ENCODE measurements at places on chromosomes 3 and 15.

DNA sequence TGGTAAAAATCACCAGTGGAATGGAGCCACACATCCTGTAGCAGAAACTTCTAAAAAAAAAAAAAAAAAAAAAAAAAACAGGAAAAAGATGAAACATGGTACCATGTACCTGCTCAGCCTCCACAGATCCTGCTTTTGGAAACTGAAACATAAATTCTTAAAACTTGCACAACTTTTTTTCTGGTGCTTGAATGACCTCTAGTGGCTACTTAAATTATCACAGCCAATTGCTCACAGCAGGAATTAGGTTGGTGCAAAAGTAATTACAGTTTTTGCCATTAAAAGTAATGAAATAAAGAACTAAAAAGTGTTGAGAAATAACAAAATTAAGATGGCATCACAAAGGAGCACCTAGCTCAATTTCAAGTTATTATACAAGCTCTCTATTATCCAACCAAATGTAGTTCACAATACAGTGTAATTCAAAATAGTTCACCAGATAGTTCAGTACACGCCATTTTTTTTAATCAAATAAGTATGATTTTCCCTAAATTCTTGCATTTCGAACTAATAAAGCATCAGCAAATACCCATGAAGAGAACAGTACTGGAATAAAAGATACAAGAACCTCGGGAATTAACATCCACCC, 80.6 kb downstream of the ULK4 start:
- peak; percentile 37 for DNase-seq

DNA sequence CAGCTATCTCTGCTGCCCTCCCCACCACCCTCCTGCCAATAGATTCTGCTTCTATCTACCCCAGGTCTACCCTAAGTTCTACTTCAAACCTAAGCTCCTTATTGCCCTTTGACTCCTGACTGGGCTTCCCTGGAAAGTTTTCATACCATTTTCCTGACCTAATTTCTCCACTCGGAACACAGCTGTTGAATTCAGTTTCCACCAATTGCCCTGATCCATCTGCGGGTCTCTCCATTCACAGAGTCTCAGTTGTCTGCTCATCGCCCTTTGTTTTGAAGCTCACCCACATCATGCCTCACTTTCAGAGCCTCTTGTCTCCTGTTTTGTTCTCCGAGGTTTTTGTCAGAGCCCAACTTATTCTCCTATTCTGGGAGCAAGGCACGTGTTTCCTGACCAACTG, 56.8 kb upstream of the ABI3BP start:
- DNase-seq, result no peak

DNA sequence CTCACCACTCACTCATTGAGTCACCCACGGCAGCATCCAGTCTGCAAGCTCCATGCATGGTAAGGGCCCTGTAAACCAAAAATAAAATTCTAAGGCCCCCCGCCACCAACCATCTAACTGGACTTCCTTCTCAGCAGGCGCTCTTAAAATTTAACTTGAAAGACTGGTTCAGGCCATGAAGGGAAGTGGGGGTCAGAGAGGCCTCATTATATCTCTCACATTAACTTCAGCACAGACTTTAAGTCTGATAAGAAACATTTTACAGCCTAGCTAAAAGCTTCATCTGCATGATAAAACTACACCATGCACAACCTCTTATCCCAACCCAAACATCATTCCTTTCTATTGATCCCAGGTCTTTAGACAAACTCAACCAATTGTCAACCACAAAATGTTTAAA, 38.5 kb downstream of the FBLN2 start:
- no peak for DNase-seq

GRCh38 chr15:40282147-40282868, 556 bp downstream of the ANKRD63 start:
- DNase-seq, result peak; percentile 66

DNA sequence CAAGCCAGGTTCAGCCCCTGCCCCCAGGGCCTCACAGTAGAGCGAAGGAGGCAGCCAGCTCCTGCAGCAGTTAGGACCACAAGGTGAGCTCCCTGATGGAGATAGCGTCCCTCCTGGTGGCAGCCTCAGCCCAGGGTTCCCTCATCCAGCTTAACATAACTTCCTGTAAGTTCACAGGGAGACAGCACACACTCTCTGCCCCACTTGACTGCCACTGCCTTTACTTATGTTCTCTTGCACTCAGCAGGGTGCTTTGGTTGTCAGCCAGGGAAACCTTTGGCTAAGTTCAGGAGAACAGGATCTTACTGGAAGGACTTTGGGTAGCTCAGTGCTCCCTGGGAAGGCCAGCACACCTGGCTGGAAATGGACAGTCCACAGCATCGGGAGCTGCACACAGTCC, 10.9 kb downstream of the KBTBD13 start:
- DNase-seq, result no peak

- no peak for DNase-seq
Observed at GRCh38 chr3:79041621-79042020, 726.2 kb downstream of the ROBO1 start.

- DNase-seq, result peak; percentile 6
Observed at GRCh38 chr3:126103121-126104027, 19.4 kb upstream of the SLC41A3 start.

DNA sequence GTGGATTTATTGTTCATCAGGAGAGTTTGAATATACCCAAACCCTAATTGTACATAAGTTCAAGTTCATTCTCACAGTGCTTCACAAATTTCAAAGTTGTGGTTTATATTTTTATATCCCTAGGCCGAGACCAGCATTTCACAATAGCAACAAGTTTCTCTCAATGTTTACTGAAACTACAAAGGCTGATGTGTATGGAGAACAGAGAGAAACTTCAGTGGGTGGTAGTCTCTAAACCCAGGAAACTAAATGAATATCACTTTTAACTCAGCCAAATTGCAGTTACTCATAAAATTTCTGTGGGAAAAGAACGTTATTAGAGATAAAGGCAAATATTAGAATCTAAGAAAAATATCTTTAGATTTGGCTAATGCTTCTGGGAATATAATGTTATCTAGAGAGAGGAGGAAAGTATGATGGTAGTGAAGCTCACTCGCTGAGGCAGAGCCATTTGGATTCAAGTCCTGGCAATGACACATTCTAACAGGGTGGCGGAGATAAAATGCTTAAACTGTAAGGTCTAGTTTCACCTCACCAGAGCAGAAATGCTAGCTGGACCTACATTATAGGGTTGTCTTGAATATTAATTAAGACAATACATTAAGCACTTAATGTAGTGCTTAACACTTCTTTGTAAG, 514.8 kb downstream of the EPHA3 start:
- DNase-seq, result no peak

GRCh38 chr15:39106950-39107349, 473.9 kb upstream of the THBS1 start:
- no peak for DNase-seq

- DNase-seq, result peak; percentile 98
Observed at GRCh38 chr3:129278439-129278965, at the start of gene HMCES. Gene HMCES (plus strand): TSS chr3:129278870. CDS start chr3:129279733, 863 bp downstream.

GRCh38 chr15:75043509-75044257, 20.3 kb downstream of the PPCDC start:
- DNase-seq, result peak; percentile 96

- no peak for DNase-seq
Observed at GRCh38 chr3:171320750-171321558, 139.3 kb downstream of the TNIK start.

DNA sequence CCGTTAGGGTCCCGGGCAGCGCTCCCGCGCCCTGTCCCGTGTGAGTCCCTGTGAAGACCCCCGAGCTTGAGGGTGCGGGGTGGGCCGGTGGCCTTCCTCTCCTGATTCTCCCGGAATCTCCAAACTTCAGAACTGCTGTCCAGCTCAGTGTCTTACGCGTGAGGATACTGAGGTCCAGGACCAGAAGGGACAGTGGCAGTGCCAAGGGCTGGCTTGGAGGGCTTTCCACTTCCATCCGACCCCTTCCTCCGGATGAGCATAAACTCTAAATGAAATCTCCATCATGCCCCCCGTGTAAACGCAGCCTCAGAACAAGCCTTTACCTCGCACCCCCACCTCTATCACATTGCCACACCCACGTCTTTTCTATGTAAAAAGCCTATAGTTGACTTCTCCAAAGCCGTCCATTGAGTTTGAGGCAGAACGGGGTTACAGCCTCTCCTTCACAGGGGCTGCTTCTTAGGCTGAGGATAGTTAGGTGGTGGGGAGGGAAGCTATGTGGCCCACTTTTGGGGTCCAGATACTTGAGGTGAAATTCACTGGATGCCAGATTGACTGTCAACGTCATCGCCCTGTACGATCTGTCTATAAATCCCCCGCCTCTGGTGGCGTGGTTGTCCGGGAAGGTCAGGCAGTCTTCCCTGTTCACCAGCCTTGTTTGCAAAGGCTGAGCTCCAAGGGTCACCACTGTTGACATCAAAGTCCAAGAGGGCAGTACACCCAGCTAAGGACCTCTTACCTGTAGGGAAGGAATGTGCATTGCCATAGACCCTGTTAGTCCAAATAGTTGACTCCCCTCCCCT, 1.1 kb downstream of the EDEM1 start:
- peak; percentile 31 for DNase-seq

GRCh38 chr3:21561472-21561871, 189.5 kb downstream of the ZNF385D start:
- DNase-seq, result no peak

DNA sequence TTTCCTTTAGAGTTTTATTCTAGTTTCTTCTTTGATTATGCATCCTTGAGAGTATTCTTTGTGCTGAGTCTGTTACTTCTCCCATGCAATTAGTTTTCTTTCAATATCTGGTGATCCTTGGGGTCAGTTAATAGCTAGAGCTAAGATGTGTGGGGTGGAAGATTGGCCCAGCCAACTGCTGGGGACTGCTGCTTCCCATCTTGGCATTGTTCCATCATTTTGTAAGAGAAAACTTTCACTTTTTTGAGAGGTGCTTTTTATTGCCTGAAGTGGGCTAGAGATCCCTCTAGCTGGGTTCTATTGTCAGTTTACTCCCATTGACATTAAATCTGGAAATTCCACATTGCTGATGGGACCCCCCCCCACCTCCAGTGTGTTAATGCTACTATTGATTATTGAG, 15.4 kb downstream of the BCL2L10 start:
- no peak for DNase-seq

DNA sequence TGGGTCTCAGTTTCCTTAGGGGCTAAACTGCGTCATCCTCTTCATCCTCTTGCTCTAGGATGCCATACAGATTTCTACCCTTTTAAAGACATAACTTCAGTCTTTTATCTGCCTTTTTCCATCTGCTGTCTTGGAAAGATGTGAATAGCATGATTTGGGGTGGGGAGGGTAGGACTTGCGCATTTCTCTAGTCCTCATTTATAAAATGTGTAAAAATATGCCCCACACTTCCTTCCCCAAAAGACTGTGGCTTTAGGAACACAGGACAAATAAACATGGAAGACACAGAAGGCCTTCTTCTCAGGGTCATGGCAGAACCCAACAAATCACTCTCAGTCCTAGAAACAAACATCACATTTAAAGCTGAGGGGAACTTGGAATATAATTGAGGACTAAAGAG, 48.4 kb upstream of the BCL6 start:
- DNase-seq, result no peak

GRCh38 chr15:90072978-90073640, 29.2 kb downstream of the IDH2 start:
- DNase-seq, result no peak

DNA sequence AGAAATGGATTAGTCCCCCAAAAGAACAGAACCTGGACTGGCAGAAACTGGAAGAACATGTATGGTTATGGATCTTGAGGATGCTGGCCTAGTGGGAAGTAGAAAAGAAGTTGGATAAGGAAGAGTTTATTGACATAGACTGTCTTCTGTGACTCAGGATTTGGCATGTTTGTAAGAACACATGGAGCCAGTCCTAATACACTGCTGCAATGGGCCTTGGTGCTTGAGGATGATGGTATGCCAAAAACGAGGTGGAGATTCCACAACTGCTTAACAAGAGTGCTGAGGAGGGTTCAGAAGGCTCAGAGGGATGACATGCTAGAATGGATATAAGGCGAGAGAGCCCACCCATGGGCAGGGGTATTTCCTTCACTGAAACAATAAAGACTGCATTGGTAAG, 22.4 kb downstream of the LZTFL1 start:
- DNase-seq, result peak; percentile 37

- DNase-seq, result peak; percentile 82
Observed at GRCh38 chr3:148697306-148698189, at the start of gene AGTR1. Gene AGTR1 (plus strand): TSS chr3:148697903. CDS start chr3:148741036, 43,133 bp downstream.

DNA sequence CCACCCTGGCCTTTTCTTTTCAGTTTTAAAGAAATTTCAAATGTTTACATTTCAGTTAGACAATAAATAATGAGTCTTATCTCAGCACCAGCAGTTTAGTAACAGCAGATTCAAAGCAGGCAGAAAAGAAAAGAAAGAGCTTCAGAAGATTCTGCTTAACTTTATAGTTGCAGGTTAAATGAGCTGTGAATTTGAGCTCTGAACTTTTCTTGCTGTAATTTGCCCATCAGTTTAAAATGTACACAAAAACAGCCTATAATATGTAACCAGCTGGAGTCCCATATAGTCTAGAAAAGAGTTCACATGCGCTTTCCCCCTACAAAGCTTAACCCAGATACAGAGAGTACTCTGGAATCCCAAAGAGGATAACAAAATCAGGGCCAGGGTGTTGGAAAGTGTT, 59.7 kb upstream of the SIAH2 start:
- DNase-seq, result no peak

GRCh38 chr3:50122071-50122470, 33.1 kb upstream of the SEMA3F start:
- DNase-seq, result no peak

- DNase-seq, result peak; percentile 37
Observed at GRCh38 chr3:171753665-171754408, 56.4 kb downstream of the PLD1 start.

DNA sequence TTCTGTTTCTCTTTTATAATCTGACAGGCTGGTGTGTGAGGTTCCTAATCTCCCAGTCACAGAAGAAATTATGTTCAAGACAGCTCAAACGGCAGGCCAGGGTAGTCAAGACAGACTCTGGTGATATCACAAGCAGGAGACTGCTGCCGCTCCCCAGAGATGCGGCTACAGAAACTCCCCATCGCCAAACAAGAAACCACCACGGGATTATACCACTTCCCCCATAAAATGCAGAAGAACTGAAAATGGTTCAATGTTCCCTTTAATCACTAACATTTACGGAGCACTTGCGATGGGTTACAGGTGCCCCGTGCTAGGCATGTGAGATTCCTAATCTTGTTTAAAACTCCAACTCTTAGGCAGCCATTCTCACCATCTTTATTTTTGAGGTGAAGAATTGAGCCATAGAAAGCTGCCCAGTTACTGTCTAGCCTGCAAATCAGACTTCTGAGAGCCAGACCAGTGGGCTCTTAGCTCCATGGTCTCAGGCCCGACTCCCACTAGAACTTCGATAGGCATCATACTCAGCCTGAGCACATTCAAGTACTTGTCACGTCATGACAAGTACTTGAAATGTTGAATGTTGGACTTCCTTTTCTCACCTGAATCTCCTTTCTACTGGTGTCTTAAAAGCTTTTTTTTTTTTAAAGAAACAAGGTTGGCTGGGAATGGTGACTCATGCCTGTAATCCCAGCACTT, 58.4 kb downstream of the TBC1D2B start:
- DNase-seq, result no peak

GRCh38 chr3:172751175-172751704, 714 bp downstream of the ECT2 start:
- DNase-seq, result peak; percentile 42

Measured in GM03348 (cell line).